BE2C (cell line): ENCODE measurements at places on chromosomes 11 and 22.

DNA sequence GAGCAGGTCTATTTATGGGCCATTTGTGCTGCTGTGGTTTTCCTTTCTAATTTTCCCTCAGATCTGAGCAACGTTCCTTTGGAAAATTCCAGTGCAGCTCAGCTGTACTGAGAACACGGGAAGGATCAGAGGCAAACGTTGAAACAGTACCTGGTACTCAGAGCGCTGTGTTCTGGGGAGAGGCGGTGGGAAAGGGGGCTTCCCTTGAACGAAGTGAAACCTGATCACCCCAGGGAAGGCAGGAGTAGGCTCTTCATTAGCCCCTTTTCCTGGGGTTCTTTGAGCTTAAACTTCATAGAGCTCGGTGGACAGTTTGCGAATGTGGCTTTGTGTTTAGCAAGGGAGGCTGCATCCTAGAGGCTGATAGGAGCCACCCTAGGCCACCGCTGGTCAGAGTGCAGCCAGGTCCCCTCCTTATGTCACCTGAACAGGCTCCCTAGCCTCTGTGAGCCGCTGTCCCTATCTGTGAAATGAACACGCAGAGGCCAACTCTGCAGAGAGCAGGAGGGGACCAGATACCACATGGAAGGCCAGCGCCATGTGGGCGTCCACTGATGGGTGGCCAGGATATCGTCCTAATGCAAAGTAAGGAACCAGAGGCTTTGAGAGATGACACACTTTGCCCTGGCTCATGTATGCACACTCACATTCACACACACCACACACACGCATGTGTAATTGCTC lies 1464.8 kb downstream of the BRD1 start:
- no peak for DNase-seq

- no peak for DNase-seq
Measured at GRCh38 chr22:43375951-43376455, 32.8 kb upstream of the SCUBE1 start.

DNA sequence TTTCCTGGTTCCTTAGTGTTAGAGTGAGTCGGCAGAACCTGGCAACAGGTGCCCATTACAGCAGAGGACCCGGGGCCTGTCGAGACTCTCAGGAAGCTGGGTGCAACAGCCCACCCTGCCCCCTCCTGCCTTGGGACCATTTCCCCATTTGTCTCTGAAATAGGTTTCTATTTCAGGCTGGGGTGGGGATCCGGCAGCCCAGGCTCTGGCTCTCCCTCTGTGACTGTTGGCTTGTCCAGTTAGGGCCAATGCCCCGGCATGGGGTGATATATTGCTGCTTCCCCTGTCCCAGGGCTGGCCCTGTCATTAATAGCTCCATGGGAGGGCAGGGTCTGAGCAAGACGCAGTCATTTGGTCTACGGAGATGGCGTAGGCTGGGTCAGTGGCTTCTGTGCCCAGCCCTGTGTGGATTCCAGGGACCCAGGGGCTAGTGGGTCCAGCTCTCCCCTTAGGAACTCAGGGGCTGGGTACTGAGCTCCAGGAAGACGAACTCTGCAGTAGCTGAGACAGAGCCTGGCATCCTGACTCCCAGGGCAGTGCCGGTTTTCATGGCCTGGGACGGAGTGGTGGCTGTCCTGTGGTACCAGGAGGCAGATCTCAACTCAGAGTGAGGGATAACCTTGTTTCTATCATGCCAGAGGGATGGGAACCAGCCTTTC lies 2.7 kb downstream of the P2RY6 start:
- DNase-seq: no peak

DNA sequence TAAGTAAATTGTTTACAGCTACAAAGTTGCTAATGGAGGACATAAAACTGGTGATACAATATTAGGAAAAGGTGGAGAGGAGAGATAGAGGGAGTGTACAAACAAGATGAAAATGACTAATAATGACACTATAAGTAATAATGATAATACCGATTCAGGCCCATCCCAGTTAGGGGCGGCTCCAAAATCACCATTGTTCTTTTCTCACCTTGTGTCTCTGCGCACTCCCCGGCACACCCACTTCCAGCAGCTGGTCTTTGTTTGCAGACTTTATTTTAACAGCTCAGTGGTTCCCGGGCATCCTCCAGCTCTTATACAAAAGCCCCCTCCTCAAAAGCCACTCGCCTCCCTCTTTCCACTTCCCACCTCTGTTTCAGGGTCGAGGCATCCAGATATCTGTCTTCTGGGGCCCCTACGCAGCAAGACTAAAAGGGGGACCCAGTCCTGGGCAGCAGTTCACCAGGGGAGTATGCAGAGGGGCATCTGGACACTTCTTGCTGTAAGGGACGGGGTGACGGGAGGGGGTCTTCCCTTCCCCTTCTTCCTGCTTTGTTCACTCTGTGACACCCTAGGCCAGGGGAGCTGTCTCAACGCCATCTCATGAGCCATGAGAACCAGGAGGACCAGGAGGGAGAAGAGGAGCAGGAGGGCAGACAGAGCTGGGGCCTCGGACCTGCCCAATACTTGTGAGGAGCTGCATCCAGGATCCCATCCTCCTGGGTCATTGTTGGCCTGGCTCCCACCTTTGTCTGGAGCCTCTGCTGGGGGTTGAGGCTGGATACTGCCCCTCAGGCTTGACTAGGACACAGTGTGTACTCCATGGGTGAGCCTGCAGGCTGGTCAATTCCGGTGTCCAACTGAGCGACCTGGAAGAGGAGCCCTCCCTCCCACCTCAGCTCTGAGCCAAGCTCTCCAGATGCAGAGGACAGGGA lies 2.7 kb downstream of the APOL2 start:
- DNase-seq: no peak

GRCh38 chr22:29693161-29693560 lies 26.6 kb upstream of the CABP7 start:
- no peak for DNase-seq

GRCh38 chr22:50576070-50576469 lies 2.2 kb downstream of the CPT1B start:
- peak; percentile 74 for DNase-seq

- no peak for DNase-seq
Measured at GRCh38 chr11:75913984-75914383, 99.0 kb downstream of the UVRAG start.

DNA sequence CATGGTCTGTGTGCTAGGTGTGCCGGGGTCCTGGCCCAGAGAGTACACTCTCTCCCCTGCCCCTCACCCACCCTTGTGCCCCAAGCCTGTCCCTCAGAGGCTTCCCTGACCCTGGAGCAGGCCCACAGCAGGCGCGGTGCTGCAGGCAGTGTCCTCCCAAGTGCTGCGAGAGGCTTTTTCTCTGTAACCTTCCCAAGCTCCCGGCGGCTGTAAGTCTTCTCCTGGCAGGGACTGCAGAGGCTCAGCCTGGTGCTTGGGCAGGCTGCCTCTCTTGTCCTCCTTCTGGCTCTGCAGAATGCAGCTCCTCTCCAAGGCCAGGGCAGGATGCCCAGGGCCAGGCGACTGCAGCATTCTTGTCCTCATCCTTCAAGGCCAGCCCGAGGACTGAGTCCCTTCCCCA lies 15.9 kb downstream of the RFPL1 start:
- DNase-seq: no peak

GRCh38 chr11:119722281-119722794 lies 6.7 kb downstream of the NECTIN1 start:
- no peak for DNase-seq

- no peak for DNase-seq
Measured at GRCh38 chr11:128759597-128759996, 65.7 kb downstream of the FLI1 start.
